Hematopoietic multipotent progenitor cell treated with erythropoietin and hydrocortisone succinate and interleukin-3 and kit ligand, for 8 days (in vitro differentiated cells): ENCODE measurements at places on chromosomes 6 and 20.

- DNase-seq: no peak
These were observed 1204.0 kb upstream of the ADGRB3 start for GRCh38 chr6:67431076-67431475.

DNA sequence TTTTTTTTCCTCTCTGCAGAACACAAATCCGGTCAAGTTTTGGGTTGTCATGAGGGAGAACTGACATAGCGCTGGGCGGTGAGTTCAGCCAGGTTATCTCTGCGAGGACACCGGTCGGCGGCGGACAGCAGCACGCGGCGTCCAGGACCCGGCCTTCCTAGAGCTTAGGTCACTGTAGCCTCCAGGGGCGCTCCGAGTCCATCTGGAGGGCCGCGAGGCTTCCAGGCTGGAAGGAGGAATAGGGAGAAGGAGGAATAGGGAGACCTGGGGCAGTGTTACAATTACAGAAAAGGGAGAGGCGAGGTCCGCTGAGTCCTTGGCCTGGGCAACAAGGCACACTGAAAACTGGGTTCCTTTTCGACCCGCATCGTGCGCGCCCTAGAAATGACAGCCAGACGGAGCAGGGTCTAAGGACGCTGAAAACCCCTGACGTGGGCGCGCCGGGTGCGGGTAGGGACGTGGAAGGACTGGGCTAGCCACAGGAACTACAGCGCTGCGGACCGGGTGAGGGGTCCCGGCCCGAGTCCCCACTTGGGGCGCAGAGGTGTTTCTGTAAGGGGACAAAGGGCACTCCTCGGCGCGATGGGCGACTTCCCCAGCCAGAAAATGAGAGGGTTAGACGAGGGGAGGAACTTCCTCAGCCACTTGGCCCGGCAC is 536 bp upstream of the FNDC1 start:
- no peak for DNase-seq

DNA sequence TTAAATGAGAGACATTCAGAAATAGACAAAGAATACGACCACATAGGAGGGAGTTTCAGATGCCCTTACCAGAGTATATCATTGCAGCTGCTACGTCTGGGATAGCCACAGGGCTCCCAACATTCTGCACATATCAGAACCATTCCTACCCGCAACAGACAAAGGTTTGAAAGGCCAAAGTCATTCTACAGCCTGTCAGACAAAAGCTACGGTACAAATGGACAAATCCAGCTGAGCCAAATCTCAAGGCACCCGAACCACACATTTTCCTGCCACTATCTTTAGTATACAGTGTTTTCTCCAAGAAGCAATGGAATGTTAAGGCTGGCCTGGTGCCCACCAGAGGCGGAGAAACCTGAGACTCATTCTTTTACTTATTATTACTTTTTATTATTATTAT is 30.5 kb upstream of the LYRM2 start:
- DNase-seq: no peak

GRCh38 chr6:54587277-54587676 is 259.3 kb upstream of the FAM83B start:
- no peak for DNase-seq

DNA sequence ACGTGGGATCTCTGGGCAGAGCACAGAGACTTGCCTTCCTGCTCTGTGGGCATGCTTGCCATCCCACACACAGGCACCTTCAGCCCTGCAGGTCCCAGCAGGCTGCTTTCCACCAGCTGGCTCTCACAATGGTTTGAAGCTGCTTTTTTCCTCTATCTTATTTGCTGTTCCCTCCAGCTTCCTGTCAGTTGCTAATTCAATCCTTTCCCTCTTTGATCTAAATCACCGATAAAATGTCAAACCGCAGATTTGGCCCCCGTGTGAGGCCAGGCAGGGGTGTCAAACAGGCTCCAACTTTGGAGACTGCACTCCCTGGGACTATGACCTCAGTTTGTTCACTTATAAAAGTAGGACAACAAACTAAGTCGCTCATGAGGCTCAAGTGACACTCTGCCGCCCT is 40.6 kb upstream of the PCMTD2 start:
- no peak for DNase-seq

GRCh38 chr6:157385482-157385881 is 4.5 kb downstream of the ZDHHC14 start:
- no peak for DNase-seq

DNA sequence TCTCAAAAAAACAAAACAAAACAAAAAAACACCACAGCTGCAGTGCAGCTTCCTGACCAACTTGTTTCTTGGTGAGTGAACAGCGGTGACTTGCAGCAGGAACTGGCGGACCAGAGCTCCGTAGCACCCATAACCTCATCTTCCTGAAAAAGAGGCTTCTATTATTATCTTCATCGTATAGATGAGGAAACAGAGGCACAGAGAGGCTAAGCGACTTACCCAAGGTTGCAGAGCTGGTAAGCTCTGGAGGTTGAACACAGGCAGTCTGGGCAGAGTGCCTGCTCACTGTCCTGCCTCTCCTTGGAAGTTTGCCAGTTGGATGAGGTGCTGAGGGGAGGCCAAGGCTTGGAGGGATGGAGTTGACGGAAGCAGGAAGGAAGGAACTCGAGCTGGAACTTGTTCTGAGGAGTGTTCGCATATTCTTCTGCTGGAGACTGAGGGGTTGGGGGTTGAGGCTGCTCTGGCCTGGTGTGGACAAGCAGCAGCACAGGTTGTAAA is 47.9 kb upstream of the CCDC167 start:
- DNase-seq: peak; percentile 17

- no peak for DNase-seq
These were observed 77.6 kb downstream of the LIN28B start for GRCh38 chr6:105034470-105034869.

DNA sequence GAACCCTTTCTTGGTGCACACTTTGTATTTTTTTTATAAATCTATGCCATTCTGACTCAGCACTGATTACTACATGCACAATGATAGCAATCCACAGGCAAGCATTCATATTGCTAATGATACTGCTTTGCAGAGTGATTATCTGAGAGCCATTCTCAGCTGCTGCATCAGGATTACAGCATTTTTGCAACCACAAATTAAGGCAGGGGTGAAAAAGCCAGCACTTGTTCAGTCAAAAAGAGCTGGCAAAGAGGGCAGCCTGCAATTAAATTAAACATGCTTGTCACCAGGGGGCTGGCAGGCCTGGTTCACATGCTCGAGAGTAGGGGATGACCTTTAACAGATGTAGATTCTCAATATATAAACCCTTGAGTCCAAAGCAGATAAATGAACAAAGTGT is 40.7 kb upstream of the SLC17A4 start:
- DNase-seq: no peak

- no peak for DNase-seq
These were observed 59.5 kb upstream of the MPC1 start for GRCh38 chr6:166442131-166442685.

- DNase-seq: no peak
These were observed 68.2 kb downstream of the PXDC1 start for GRCh38 chr6:3683331-3683730.
